ENCODE measurements at places on chromosomes 6 and 20.

DNA sequence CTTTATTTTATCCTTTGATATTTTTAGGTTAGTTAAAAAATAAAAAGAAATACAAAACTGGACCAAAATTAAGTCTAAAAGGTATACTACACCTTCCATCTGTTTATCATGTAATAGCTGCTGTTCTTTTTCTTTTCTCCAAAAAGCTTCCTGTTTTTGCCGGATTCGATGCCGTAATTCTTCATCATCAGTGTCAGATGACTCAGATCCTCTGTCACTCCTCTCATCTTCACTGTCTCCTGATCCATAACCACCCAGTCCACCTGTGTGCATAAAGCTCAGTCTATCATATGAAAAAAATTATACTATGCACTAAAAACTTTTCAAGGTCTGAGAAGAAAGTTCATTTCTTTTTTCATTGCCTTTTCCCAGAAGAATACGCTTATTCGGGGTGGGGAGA is 8.5 kb upstream of the COQ3 start:
- DNase-seq = no peak

- no peak for DNase-seq
These were observed 2.6 kb downstream of the PCK1 start for GRCh38 chr20:57563522-57563921.

GRCh38 chr6:169738976-169739529 is 12.3 kb downstream of the DYNLT2 start:
- DNase-seq = no peak

DNA sequence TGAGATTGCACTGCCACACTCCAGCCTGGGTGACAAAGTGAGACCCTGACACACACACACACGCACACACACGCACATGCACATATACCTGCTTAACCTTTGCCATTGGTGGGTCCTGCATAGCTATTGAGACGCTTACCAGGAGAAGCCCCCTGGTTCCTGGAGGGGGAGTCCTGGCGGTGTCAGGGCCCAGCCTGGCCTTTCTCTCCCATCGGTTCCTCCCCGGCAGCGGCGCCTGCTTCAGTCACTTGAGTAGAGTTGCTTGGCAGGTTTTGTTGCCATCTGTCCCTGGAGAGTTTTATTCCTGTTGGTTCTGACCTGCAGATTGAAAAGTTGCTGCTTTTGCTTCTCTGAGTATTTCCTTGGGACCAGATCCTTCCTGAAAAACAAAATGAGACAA is 20.6 kb upstream of the FAM209A start:
- no peak for DNase-seq

- no peak for DNase-seq
These were observed 1.3 kb downstream of the PLCG1 start for GRCh38 chr20:41138475-41139226.

- DNase-seq = no peak
These were observed 3.1 kb upstream of the CSE1L start for GRCh38 chr20:49043000-49043399.

GRCh38 chr6:150128425-150128824 is 14.4 kb upstream of the PPP1R14C start:
- no peak for DNase-seq

DNA sequence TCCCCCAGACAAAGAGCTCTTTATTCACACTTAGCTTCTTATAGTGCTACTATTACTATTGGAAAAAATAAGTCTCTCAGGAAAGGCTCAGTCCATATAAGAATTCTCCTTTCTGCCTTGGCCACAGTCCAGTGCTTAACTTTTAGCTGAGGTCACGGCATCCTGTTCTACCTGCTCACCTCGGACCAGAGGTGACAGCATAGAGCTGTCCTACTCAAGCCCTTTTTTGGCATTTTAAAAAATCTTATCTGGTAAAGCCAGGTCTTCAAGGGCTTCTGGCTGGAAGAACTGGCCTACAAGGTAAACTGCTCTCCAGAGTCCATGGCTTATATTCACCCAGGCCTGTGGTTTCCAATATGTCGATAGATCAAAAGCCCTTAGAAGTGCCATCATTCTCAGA is 109.7 kb downstream of the RCAN2 start:
- no peak for DNase-seq

DNA sequence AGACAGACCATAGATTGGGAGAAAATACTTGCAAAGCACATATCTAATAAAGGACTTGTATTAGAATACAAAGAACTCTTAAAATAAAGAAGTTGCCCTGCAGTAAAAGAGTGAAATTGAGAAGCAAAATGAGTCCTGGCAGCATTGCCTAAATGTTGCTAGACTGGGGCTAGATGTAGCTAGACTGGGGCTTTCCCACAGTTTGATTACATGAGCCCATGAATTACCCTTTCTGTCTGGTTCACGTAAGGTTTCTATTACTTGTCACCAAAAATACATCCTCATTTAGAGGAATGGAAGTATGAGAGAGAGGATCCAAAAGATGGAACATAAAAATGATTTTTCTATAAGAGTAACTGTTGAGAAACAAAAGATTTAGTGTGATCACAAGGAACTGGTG is 57.6 kb upstream of the CCDC28A start:
- no peak for DNase-seq

DNA sequence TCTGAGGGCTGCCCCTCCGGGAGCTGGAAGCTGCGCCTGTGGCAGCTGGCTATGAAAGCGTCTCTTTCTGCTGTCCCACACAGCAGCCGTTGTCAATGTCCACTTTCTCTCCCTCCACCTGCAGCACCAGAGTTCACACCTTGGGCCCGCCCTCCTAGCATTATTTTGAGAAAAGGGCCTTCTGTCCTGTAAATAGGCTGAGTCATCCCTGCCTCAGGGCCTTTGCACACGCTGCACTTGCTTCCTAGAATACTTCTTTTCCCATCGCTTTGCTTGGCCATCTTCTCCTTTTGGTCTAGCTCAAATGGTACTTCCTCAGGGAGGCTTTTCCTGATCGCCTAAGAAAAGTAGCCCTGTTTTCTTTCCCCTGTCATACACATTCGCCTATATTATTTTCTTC is 69.3 kb upstream of the ZNFX1 start:
- DNase-seq = no peak

GRCh38 chr6:90078513-90079289 is 184.4 kb downstream of the GJA10 start:
- no peak for DNase-seq

GRCh38 chr20:16175322-16175961 is 397.8 kb downstream of the KIF16B start:
- DNase-seq = no peak

- DNase-seq = no peak
These were observed 296.8 kb upstream of the RSPO3 start for GRCh38 chr6:126821706-126822105.

DNA sequence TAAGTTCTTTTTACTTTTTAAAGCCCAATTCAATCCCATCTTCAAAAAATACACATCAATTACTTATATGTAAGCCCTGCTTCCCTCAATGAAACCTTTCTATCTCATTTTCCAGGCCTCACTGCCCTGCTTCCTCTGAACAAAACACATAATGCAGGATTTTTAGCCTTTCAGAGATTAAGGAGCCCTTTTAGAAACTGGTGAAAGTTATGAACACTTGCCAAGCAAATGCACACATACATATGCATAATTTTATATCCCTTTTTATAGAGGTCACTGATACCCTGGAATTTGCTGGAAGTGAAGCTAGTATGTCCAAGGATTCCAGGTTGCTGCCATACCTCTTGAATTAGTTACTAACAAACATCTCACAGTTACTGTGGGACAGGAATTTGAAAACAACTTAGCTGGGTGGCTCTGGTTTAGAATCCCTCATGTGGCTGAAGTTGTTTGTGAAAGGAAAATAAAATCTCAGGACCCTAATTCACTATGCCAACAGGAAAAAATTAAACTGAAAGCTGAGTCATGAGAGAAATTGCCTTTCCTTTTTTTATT is 75.8 kb downstream of the UBE3D start:
- DNase-seq = no peak

DNA sequence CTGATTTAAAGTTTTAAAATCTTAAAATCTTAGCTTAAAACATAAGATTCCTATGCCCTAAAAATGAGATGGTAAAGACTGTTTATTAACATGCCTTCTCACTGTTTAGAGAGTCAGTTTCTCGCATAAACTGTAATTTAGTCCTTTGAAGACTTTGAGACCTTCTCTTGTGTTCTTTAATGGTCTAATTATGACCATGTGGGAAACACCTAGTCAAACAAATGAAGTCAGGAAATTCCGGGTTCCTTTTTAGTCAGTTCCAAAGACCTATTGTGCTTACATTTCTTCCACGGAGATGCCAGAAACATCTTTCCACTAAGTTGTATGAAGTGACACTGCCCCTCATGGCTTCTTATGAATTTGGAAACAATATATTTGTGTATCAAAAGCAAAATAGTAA is 64.2 kb upstream of the KIF25 start:
- DNase-seq = no peak

GRCh38 chr6:156557251-156557910 is 219.8 kb upstream of the ARID1B start:
- DNase-seq = no peak

DNA sequence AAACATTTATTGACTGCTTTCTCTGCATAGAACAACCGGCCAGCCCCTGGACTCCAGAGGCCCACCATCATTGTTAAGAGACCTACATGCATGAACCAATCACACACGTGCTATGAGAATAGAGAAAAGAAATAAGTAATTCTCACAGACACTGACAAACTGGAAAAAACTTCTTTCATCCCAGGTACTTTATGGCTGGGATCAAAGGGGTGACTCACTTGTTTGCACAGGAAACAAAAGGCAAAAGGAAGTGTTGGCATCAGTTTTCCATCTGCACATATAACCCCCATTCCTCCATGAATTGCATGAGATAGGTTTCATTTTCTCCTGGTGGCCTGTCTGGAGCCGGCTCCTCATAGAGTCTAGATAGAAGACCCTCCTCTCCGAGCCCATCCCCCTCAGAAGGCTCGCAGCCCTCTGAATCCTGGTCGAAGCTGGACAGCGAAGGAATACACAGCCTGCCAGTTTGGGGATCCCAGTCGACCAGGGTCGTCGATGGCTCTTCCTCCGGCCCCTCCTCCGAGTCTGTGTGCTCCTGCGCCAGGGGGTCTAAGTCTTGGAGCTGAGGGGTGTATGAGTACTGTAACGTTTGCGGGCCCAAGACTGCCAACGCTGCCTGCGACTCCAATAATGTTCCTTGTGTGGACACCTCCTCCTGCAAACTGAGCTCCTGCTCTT is 43.3 kb downstream of the IL20RA start:
- DNase-seq = no peak

- DNase-seq = no peak
These were observed 43.5 kb downstream of the TTI1 start for GRCh38 chr20:37989601-37990295.

DNA sequence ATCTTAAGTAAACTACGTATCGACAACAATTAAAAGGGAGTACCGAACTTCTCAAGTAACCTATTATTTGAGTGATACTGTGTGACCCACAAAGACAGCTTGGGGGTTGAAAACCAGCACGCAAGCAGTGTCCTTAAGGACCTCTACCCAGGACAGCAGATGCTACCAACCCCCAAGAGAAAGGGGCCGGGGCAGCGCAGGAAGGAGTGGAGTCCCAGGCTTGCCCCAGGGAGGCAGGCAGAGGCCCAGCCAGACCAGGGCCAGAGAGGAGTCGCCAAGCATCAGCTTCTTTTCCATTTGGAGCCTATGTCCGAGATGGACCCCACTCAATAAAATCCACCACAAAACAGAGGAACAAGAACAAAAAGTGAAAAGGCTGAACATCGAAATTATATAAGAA is 11.9 kb downstream of the DIDO1 start:
- DNase-seq = no peak

DNA sequence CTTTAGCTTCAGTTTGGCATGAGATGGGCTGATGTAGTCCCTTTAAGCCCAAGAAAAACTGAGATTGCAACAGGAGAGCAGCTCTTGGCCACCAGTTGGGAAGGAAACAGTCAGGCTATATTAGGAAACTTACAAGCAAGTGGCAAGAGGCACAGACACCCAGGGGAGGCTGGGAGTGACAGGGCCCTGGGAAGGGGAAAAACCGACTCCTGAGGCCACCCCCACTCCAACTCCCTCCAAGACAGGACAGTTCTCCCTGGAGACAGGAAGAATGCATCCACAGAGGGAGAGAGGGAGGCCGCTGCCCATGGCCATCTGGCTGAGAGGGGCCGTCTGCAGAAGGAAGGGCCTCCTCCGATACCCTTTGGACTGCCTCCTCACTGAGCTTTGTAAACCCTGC is 20.5 kb downstream of the JPH2 start:
- no peak for DNase-seq

- DNase-seq = no peak
These were observed 5.6 kb upstream of the TFB1M start for GRCh38 chr6:155319902-155320301.

DNA sequence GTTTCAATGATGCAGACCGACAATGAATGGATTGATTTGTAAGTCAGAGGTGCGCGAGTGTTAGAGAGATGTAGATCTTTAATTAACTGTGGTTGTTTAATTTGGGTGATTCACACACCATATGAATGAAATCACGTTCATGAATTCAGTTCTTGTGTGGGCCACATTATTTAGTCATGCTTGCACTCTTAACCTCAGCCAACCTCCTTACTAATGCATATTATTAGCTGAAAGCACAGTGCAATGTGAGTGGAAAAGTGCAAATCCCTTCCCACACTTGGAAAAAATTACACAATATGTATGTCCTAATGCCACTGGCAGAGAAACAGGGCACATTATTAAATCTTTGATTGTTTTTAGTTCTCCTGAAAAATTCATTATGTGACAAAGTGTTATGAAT is 512.5 kb downstream of the BCKDHB start:
- DNase-seq = no peak

GRCh38 chr6:36980876-36981619 is 4.9 kb downstream of the MTCH1 start:
- DNase-seq = no peak

DNA sequence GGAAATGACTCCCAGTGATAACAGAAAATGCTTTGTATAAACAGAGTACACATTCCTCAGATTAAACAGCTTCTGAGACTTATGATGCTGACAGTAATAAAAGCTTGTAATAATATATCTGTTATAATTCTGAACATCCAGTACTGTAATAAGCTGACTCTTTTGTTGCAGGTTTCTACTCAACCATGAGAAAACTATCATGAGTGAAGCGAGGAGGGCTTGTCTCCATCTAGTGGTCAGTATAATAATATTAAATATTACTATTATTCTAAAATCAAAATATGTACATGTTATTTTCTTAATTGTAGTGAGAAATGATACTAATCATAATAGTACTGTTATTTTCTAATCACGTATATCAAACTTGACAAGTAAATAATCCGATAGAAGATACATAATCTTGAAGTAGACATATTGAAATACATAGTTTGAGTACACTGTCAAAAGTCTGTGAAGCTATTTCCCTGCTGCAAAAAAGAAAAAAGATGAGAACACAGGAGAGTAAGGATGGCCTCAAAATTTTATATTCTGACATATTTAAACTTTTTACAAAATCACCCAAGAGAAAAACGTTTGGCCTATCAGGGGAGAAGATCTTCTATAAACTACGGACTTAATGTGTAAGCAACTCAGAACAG is 183.1 kb downstream of the MOXD1 start:
- DNase-seq = no peak
